ENCODE measurements at places on chromosomes 13 and 19.

DNA sequence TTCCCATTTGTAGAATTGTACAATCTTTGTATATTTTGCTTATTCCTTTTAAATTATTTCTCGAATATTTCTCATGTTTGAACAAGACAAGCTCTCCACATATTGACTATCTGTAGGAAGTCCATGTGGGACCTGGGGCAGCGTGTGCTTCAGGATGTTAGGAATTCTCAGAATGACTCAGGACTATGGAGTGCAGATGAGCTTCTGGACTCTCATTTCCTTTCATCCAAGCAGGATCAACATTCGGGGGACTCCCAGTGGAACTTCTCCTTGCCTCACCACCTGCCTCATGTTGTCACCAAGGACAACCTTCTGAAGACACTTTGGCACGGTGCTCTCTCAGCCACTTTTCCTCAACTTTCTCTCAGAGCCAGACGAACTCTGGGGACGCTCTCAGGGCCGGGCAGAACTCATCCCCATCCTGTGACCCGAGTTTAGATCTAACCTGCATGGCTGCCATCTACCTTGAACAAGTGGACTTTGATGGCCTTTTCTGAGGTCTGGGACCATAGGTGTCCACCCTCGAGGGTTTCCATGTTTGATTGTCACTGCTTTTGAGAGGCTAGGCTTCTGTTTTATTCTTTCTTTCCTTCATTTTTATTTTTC, 441.7 kb downstream of the IRS2 start:
- DNase-seq = peak; percentile 67

- DNase-seq = no peak
These were observed 7.1 kb upstream of the SHFL start for GRCh38 chr19:10079031-10079453.

- DNase-seq = no peak
These were observed 17.2 kb upstream of the CYSLTR2 start for GRCh38 chr13:48636550-48636949.

DNA sequence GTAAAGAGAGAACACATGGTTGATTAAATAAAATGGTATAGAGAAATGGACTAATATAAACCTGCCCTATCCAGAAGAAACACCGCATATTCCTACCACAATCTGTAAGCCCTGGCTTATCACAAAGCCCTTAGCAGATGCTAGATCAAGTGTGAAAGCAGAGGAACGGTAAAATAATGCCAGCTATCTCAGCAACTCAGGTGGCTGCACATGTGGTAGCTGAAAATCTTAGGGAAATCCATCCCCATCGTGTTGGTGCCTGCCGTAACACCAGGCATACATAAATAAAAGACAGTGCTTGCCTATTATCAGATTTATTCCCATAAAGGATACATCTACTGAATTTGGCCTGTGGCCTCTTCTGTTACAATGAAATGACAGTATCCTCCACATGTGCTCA, 304.1 kb upstream of the MAB21L1 start:
- DNase-seq = no peak

GRCh38 chr19:11247934-11248333, 8.5 kb downstream of the ANGPTL8 start:
- DNase-seq = no peak

GRCh38 chr19:7376151-7376852, 27.6 kb downstream of the ARHGEF18 start:
- no peak for DNase-seq

DNA sequence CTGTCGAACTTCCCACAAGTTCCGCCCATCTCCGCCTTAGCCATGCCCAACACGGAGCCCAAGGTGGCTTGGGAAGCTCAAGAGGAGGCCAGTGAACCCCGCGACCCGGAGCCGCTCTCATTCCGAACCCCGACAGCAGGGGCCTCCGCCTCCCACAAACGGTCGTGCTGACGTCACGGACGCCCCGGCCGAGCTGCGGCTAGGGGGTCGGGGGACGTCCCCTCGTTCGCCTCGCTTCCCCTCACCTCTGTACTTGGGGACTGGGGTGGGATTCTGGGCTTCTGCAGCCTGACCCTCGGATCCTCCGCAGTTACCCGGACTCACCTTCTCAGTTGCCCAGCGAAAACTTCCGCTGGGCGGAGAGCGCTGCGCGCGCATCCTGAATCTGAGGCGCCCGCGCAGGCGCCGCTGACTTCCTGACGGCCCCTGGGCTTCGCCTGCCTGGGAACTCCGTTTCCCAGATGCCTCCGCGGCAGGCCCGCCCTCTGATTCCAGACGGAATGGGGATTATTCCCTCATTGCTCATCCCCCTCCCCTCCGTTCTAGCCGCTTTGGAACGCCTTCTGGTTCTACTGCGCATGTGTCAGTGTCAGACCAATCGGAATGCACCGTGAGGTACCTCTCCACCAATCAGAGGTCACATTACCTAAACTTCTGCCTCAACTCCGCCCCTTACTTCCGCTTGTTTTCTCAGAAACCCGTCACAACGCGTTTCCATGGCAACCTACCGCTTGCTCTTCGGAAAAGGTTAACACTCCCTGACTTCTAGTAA, at the start of gene VRK3:
Gene VRK3 (minus strand): TSS at position 351 of the 772 bp plus-strand sequence. CDS start 9,210 bp downstream, outside the sequence.
- peak; percentile 94 for DNase-seq
